ENCODE measurements at places on chromosomes 6 and 20. TPM values are rescaled to one million over a fixed set of nuclear protein-coding genes. Genes with fewer than 3 reads are reported as not detected.

The CD93 gene
- under 0.01 TPM for total RNA-seq

The PPIL4 gene
- 32.5 TPM for total RNA-seq

The MCHR2 gene
- total RNA-seq = not detected

The PAX1 gene
- not detected for total RNA-seq

The GABRR1 gene
- total RNA-seq = not detected

The PDYN gene
- not detected for total RNA-seq

The DNAH8 gene
- total RNA-seq = under 0.01 TPM

The CRIP3 gene
- total RNA-seq = 0.77 TPM

The ZBTB46 gene
- total RNA-seq = 54.7 TPM

The SCRT2 gene
- not detected for total RNA-seq

The KCNK5 gene
- not detected for total RNA-seq

The MUC22 gene
- not detected for total RNA-seq

The LST1 gene
- 0.09 TPM for total RNA-seq

All from bronchial smooth muscle cell (primary cell).